KG1 (cell line): ENCODE measurements at places on chromosomes 11 and 22.

GRCh38 chr11:3130269-3131071, 34.6 kb downstream of the OSBPL5 start:
- no peak for DNase-seq

GRCh38 chr11:45654231-45655011, 11.0 kb downstream of the CHST1 start:
- DNase-seq, result no peak

GRCh38 chr11:103798446-103798845, 238.0 kb upstream of the DDI1 start:
- no peak for DNase-seq

DNA sequence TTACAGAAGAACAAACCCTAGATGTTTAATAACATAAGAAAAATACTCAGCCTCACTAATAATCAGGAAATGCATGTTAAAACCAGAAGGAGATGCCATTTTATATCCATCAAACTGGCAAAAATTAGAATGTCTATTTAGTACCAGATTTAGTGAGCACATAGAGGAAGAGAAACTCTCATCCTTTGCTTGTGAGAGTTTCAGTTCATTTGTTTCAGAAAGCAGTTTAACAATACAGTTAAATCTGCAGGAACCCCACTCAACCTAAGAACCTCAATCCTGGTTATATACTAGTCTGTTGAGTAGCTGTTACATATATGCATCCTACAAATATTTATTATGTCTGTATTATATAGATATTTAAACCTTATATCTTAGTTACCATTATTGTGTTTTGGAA, 172.6 kb downstream of the WNT11 start:
- DNase-seq, result no peak

DNA sequence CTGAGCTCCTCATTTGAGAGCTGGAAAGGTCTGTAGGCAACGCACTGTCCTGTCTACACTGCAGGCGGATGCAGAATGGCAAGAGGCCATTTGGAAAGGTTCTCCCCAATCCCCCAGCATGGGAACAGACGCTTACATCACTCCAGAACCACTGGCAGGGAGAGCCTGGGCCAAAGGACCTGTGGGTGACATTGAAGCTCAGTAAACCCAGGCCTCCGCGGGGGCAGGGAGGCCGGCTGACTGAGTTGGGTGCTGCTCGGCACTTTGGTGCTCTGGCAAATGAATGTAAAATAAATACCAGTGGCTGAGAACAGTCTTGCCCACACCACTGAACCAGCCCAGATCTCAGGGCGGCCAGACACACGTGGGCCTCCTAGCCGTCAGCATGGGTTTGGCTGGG, 22.4 kb downstream of the TOM1 start:
- DNase-seq, result no peak

GRCh38 chr11:47264521-47264920, 5.4 kb upstream of the MADD start:
- no peak for DNase-seq

DNA sequence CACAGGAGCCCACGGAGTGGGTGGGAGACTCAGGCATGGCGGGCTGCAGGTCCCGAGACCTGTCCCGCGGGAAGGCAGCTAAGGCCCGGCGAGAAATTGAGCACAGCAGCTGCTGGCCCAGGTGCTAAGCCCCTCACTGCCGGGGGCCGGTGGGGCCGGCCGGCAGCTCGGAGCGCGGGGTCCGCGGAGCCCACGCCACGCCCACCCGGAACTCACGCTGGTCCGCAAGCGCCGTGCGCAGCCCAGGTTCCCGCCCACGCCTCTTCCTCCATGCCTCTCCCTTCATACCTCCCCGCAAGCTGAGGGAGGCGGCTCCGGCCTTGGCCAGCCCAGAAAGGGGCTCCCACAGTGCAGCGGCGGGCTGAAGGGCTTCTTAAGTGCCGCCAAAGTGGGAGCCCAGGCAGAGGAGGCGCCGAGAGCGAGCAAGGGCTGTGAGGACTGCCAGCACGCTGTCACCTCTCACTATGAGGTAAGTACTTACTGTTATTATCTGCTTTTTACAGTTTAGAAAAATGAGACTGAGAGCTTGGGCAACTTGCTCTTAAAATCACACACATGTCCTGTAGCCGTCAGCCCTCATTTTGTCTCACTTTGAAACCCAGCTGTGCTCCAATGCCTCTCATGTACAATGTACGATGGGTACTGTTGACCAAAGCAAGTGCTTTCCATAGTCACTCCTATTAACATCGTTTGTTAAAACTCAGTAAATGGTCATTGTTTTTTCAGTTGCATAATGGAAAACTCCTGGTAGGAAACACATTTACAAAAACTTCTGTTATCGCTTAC, 12.2 kb upstream of the OR10D3 start:
- no peak for DNase-seq
